ENCODE measurements at places on chromosomes 4 and X.
A peak's percentile ranks its signal among the peaks of the same experiment; 100 is the strongest.

- DNase-seq, result no peak
Measured at GRCh38 chr4:149896432-149896831, 80.8 kb upstream of the IQCM start.

- no peak for DNase-seq
Measured at GRCh38 chrX:134551376-134552048, 91.5 kb downstream of the HPRT1 start.

DNA sequence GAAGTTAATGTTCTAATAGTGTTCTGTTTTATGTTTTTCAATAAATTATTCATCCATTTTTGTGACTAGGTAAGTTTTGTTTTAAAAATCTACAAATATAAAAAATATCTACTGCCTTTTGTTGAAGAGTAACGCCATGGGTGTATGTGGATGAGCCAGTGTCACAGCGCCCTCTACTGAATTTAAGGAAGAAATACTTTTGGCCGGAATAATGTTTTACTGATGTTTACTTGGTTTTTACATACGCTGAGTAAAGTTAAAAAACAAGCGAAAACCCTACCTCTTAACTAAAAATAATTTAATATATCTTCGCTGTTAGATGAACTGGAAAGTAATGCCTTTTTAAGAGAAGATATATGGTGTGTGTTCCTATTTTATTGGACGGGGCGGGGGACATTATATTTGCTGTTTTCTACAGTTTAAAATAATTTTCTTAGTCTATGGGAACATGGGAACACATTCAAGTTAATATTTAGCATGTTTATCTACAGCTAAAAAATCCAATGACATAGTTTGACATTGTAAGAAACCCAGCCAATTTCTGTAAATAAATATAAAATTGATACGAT, 86.1 kb downstream of the CPE start:
- no peak for DNase-seq

DNA sequence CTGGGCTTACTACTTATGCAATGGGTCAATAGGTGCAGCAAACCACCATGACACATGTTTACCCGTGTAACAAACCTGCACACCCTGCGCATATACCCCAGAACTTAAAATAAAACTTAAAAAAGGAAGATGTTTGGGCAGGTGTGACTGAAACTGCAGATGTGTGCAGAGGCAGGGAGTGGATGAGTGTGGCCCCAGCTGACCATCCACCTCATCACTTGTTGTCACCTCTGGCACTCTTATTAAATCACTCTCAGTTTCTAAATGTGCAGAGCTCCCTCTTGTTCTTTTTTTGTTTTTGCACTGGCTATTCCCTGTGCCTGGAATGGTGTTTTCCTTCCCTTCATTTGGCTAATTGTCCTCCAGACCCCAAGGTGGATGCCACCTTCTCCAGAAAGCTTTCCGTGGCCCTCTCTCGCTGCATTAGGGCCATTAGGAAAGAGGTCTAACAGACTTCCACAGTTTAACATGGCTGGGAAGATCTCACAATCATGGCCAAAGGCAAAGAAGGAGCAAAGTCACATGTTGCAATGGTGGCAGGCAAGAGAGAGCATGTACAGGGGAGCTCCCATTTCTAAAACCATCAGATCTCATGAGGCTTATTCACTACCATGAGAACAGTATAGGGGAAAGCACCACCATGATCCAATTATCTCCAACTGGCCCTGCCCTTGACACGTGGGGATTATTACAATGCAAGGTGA, 58.5 kb downstream of the SLC2A9 start:
- no peak for DNase-seq

DNA sequence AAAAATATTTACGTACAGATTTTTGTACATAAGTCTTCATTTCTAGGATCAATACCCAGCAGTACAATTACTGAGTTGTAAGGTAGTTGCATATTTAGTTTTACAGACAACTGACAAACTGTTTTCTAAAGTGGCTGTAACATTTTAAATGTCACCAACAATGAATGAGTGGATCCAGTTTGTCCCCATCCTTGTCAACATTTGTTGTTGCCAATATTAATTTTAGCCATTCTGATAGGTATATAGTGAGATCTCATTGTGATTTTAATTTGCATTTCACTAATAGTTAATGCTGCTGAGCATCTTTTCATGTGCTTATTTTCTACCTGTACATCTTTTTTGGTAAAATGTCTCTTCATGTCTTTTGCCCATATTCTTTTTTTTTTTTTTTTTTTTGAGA, 30.9 kb upstream of the NOCT start:
- no peak for DNase-seq

- DNase-seq, result no peak
Measured at GRCh38 chrX:133781174-133781573, 204.2 kb downstream of the GPC3 start.

DNA sequence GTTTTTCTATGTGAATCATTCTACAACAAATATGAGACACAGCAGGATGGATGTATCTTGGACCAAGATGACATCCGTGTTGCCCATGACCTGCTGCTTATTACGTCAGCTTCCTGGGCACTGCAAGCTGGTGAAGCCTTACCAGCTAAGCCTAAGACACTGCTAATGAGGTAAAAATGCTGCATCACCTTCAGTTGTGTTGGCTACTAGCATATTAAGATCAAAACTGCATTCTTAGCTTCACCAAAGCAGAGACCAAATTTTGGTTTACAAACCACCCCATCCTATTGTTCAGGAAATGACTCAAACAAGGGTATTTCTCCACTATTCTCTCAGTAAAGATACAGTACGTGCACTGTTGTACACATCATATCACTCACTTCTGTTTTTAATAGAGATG, 50.3 kb downstream of the MAML3 start:
- peak; percentile 27 for DNase-seq

- no peak for DNase-seq
Measured at GRCh38 chrX:84258708-84259107, 70.7 kb upstream of the RPS6KA6 start.

- no peak for DNase-seq
Measured at GRCh38 chr4:8079916-8080753, 78.5 kb downstream of the ABLIM2 start.

GRCh38 chrX:39772057-39772832, 325.5 kb downstream of the BCOR start:
- peak; percentile 53 for DNase-seq

DNA sequence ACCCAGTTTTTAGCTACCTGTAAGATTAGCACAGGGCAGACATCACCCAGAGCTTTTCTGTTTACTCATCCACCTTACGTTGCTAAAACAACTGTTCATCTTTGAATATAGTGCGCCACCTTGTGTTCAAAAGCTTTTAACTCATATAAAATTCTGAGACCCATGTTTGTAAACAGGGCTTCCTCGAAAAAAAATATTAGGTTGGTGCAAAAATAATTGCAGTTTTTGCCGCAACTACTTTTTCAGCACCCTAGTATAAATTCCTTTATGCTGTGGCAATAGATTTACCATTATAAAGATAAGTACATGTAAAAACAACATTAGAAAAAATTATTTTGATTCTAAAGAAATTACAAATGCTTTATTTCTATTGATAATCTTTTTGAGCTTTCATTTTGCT, 147.9 kb downstream of the LRBA start:
- DNase-seq, result no peak

DNA sequence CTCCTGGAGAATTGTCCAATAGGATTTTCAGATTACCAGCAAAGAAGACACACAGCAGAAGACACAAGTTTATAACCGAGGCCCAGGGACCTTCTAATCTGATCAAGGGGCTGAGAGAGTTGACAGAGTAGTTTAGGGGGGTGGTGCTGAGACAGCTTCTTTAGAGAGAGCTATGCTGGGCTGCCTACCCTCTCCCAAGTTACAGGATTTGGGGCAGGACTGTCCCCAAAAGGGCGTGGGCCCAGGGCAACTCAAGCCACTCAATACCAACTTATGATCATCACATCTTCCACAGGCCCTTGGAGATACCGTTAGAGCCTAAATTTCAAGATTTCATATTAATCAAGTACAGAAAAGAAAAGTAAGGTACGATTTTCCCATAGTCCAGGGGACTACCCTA, 43.0 kb downstream of the PDHA1 start:
- no peak for DNase-seq

- DNase-seq, result no peak
Measured at GRCh38 chr4:48315728-48316630, 25.4 kb upstream of the SLAIN2 start.

- DNase-seq, result no peak
Measured at GRCh38 chrX:77347572-77347971, 99.6 kb upstream of the FGF16 start.

DNA sequence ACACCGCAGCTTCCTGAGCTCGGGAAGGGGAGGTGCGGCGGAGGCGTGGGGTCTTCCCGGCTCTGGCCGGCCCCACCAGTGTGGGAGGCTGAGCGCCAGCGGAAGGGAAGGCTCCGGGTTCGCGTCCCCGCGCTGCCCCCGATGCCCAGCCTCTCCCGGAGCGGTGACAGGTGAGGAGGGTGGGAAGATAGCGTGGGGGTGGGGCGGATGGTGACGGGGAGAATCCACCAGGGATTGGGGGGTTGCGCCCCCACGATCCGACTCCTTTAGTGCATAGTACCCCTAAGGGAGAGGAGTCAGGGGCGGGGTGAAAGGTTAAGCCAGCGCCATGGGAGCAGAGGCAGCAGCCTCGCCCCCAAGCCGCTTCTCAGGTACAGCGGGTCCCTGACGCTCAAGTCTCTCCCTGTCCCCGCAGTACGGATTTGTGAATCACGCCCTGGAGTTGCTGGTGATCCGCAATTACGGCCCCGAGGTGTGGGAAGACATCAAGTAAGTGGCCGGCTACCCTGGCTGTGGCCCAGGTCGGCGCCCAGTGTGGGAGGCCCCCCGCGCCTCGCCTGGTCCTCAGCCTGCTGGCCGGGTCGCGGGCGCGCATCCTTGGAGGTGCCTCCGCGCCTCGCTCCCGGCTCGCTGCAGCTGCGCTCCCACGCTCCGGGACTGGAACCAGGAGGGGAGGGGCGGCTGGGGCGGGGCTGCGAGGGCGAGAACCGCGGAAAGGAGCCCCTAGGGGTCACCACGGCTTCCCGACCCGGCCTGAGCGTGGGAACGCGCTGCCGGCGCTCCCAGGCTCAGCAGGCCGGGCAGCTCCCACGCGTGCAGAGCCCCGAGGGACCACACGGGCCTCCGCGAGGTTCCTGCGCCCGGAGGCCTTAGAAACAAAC, 791 bp downstream of the GUCY1B1 start:
- peak; percentile 1 for DNase-seq

- no peak for DNase-seq
Measured at GRCh38 chrX:22365460-22365859, 92.7 kb downstream of the CBLL2 start.

DNA sequence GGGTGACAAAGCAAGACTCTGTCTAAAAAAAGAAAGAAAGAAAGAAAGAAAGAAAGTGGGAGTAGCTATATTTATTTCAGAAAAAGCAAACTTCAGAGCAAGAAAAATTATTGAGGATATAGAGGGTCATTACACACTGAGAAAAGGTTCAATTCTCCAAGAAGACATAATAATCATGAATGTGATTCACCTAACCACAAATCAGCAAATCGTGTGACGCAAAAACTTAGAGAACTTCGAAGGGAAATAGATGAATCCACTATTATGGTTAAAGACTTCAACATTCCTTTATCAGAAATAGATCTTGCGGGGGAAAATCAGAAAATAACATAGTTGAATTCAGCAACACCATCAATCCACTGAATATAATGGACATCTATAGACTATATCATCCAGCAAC, 219.3 kb upstream of the LDB2 start:
- DNase-seq, result no peak

DNA sequence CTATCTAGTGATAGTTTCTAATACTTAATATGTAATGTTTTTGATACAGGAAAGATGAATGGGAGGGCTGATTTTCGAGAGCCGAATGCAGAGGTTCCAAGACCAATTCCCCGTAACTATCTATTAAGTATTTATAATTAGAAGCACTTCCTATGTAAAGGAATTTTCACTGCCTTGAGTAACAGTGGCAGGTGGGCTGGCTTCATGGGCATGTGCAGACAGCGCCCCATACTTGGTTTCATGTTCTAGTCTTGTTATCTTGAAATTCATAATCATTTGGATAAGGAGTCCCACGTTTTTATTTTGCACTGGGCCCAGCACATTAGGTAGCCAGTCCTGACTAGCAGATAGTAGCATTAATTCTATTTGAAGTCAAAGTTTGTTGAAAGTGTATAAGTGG, 1.7 kb downstream of the OCIAD1 start:
- no peak for DNase-seq

- no peak for DNase-seq
Measured at GRCh38 chr4:119748853-119749252, 120.2 kb upstream of the PDE5A start.

DNA sequence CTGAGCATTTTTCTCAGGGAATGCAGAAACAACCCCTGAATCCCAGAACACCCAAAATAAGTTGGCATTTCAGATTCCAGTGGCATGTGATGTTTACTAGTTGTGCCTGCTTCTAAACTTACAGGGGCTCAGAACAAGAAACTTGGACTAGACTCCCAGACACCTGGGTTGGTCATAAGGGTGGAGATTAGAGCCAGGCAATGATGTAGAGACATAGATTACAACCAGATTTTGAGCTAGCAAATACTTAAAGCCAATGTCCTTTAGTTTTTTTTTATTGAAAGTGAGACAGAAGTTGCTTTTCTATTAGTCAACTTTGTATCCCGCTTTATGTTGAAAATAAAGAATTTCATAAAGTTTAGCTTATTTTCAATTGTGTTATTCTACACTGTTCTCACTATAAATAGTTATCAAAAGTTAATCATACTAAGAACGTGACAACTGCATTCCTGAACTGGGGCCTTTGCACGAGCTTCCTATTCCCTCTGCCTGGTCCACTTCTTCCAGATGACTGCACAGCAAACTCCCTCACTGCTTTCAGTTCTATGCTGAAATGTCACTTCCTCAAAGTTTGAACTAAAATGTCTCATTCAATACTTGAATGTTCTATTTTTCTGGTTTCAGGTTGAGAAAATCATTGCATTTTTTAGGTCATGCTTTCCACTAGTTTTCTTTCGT, 224.7 kb upstream of the PPP1R2C start:
- no peak for DNase-seq

DNA sequence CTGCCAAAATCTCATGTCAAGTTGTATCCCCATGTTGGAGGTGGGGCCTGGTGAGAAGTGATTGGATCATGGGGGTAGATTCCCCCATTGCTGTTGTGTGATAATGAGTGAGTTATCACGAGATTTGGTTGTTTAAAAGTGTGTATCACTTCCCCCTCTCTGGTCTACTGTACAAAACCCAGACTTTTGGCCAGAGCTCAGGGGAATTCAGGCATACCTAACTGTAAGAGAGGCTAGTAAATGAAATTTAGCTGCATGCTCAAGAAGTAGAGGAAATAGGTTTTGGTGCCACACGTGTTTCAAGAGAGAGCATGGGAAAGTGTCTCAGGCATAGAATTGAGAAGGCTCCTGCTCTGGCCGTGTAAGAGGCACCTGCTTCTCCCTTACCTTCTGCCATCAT, 190.5 kb upstream of the GALNTL6 start:
- DNase-seq, result no peak

DNA sequence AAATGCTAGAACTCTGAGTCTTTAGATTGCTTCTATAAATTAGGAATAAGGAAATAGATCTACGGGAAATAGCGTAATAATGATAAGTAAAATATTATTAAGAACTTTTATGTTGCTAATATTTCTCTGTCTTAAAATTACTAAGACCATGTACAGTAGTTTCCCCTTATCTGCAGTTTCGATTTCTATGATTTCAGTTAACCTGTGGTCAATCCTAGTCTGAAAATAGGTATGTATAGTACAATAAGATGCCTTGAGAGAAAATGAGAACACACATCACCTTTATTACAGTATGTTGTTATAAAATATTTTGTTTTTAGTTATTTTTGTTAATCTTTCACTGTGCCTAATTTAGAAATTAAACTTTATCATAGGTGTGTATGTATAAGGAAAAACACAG, 92.6 kb downstream of the CCSER1 start:
- no peak for DNase-seq
